ENCODE measurements at places on chromosomes 2 and 18. TPM values are rescaled to one million over a fixed set of nuclear protein-coding genes. Genes with fewer than 3 reads are reported as not detected.

The TSGA10 gene
- 7.7 TPM for total RNA-seq

The ZNF2 gene
- total RNA-seq, result 1.8 TPM

The GALNT13 gene
- total RNA-seq, result not detected

The TNFRSF11A gene
- 2.2 TPM for total RNA-seq

The POMC gene
- 3.8 TPM for total RNA-seq

The CYP26B1 gene
- total RNA-seq, result not detected

The ACMSD gene
- total RNA-seq, result not detected

The REG1B gene
- total RNA-seq, result not detected

The CNPPD1 gene
- 68.2 TPM for total RNA-seq

The PAIP2B gene
- total RNA-seq, result 2.9 TPM

The SIX2 gene
- not detected for total RNA-seq

The DPP10 gene
- total RNA-seq, result not detected

The INPP1 gene
- 8.2 TPM for total RNA-seq

The GPN1 gene
- total RNA-seq, result 27.8 TPM

The HOXD13 gene
- total RNA-seq, result not detected

The EPHA4 gene
- 23.5 TPM for total RNA-seq

The FBXO41 gene
- 17.4 TPM for total RNA-seq

The KRTCAP3 gene
- 10.0 TPM for total RNA-seq

The INO80C gene
- total RNA-seq, result 25.5 TPM

The TUBA3D gene
- not detected for total RNA-seq

The BCL11A gene
- 2.0 TPM for total RNA-seq

The NDC80 gene
- total RNA-seq, result 20.3 TPM

The B3GNT7 gene
- not detected for total RNA-seq

The DSG2 gene
- 0.10 TPM for total RNA-seq

The STARD6 gene
- total RNA-seq, result not detected

The ANKRD62 gene
- not detected for total RNA-seq

The FBXO48 gene
- total RNA-seq, result 2.7 TPM

The KCNJ13 gene
- total RNA-seq, result not detected

The SGO2 gene
- total RNA-seq, result 4.2 TPM

The AKAIN1 gene
- total RNA-seq, result not detected

The OSBPL6 gene
- not detected for total RNA-seq

The SLC11A1 gene
- 0.54 TPM for total RNA-seq

The SEMA4F gene
- total RNA-seq, result 11.1 TPM

The GPBAR1 gene
- total RNA-seq, result 1.2 TPM

The DSG1 gene
- total RNA-seq, result not detected

The LCT gene
- total RNA-seq, result not detected

The ANKRD30BL gene
- total RNA-seq, result not detected

The CSRNP3 gene
- not detected for total RNA-seq

The EVA1A gene
- not detected for total RNA-seq

The RTP5 gene
- total RNA-seq, result 0.44 TPM
